ENCODE measurements at places on chromosomes 16 and 17. TPM values are rescaled to one million over a fixed set of nuclear protein-coding genes. Genes with fewer than 3 reads are reported as not detected.
A peak's percentile ranks its signal among the peaks of the same experiment; 100 is the strongest.

DNA sequence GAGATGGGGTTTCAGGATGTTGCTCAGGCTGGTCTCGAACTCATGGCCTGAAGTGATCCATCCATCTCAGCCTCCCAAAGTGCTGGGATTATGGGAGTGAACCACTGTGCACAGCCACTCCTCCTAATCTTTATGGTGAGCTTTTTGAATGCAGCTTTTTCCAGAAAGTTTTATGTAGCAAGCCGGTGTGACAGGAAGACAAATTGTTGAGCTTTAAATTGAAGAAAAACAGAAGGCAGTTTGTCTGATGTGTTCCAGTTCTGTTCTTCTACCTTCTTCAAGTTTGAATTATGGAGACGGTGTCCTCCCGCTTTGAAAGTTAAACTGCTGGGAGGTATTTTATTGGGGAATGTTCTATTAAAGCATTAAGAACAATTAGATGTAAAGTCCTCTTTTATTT is 177.1 kb downstream of the SNX29 start:
- no peak for DNase-seq

DNA sequence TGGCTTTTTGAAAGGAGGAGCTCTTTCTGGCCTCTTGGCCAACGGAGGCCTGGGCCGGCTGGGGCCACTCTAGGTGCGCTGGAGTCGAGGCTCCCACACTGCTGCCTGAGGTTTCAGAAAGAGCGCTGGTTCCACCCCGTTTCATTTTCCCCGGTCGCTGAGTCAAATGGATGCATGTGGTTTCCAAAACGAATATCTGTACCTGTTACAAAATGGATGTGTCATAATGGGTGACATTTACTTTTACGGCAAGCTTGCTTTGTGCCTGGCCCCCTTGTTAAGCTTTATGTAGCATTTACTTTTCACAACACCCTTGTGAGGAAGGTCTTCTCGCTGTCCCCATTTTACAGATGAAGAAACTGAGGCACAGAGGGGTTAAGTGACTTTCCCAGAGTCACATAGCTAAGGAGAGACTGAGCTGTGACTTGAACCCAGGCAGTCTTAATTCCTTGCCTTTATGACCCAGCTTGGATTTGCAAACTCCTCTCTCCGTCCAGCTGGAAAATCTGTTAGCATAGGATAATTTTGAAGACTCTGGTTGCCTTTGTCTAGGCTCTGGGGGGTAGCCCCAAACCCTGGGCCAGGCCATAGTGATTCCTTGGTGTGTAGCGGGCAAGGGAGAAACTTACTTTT is 10.6 kb downstream of the KSR1 start:
- no peak for DNase-seq

- no peak for DNase-seq
These were observed 868 bp downstream of the FAM20A start for GRCh38 chr17:68600067-68600930.

The TEKT5 gene
- total RNA-seq, result not detected

DNA sequence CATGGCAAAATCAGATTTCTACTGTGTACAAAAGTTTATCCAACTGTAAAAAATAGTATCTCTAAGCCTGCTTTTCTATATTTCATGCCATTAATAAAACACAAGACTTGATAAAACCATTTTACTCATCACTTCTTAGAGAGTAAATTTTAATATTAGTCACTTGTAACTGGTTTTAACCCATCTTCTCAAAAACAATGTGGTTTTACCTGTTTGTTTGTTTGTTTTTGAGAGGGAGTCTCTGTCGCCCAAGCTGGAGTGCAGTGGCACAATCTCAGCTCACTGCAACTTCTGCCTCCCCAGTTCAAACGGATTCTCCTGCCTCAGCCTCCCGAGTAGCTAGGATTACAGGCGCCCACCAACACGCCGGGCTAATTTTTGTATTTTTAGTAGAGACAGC is 32.1 kb downstream of the UBE2G1 start:
- no peak for DNase-seq

The KRTAP3-2 gene
- total RNA-seq, result not detected

DNA sequence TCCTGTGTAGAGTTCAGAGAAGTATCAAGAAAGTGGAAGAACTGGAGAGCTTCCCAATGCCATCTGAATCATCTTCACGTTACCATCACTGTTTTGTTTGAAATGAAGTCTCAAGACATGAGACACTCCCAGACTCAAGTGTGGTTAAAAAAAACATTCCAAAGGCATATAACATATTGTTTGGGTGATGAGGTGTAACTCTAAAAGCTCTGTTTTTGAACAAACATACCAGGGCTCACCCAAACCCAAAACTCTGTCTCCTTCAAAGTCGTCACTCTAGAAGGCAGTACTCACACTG is 6.3 kb upstream of the ZCCHC14 start:
- DNase-seq, result no peak

- no peak for DNase-seq
These were observed 1108.5 kb upstream of the EEF2KMT start for GRCh38 chr16:6206080-6206479.

GRCh38 chr17:73943416-73944110 is 259.9 kb upstream of the RPL38 start:
- no peak for DNase-seq

GRCh38 chr16:10182222-10183053 is at the start of gene GRIN2A:
GRIN2A (minus strand) TSS chr16:10182428; CDS start chr16:10180411, 2,017 bp downstream.
- no peak for DNase-seq

DNA sequence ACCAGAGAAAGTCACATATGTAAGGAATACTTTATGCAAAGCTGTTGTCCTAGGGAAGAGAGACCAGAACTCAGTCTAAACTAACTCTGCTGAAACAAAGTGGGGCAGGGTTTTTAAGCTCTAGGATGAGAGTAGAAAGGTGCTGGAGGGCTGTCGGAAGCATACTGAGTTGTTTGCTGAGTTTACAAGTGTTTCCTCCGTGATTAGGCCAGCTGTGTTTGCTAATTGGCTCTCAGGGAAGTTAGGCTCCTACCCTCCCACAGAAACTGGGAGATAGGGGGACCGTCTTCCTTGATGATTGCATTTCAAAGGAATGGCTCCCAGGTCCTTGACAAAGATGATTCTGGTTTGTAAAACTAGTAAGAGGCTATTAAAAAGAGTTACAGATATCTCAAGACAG is 24.4 kb upstream of the CRYM start:
- no peak for DNase-seq

- no peak for DNase-seq
These were observed 388.5 kb downstream of the SEC14L1 start for GRCh38 chr17:77529328-77529650.

DNA sequence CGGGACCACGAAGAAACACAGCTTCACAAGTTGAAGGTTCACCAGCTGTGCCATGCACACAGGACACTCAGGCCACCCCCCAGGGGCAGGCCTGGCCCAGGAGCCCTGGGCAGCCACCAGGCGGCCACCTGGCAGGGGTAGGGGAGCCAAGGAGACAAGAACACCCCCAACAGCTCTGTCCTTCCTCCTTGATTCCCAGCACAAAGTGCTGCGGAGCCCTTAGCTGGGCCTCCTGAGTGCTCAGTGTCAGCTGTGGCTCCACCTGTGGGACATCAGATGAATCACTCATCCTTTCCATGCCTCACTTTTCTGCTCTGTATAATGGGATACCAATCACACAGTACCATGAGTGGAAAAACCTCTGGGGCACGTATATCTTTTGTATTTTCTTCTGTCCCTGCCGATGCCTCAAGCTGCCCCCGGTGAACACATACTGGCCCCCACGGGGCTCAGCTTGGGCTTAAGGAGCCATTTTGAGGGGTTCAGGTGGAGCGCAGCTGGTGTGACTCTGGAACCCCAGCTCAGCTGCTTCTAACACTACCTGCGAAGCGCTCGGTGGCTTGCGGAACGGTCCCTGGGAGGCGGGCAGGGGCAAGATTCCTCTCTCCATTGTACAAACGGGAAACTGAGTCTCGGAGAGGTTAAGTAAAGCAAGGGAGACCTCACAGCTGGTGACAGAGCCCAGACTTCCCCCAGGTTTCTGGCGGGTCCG is 12.0 kb downstream of the GALK1 start:
- DNase-seq, result no peak

GRCh38 chr17:44170499-44171201 is at the start of gene ASB16:
ASB16 (plus strand) TSS chr17:44170704; CDS start chr17:44170790, 86 bp downstream.
- no peak for DNase-seq

DNA sequence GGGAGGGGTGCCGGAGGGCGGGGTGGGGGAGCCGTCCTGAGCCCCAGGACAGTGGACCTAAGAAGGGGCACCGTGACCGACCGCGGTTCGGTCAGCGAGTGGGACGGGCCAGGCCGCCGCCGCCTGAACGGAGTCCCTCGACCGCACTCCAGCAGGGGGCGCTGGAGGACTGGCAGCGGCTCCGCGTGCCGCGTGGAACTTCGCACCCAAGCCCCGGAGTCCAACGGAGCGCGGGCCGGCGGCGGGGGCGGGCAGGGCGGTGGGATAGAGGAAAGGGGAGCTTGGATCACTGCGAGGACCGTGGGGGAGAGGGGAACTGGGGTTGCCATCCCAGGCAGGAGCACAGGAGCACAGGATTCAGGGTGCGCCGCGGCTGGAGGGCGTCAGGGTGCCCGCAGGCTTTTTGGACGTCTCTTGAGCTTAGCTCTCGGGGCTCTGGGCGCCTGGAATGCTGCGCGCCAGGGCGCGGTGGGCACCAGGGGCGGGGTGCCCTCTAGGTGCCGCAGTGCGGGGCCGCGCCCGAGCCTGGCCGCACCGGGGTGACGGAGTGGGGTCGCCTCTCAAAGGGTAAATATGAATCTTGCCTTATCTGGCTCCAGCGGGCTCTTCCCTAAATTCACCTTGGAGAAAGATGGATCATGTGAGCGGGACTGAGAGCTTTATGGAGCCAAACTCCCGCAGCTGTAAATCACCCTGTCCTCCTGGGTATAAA is 379 bp upstream of the OTOP2 start:
- peak; percentile 60 for DNase-seq

- DNase-seq, result no peak
These were observed 388.5 kb upstream of the TNRC6C start for GRCh38 chr17:77569846-77570564.

The NLRC5 gene
- total RNA-seq, result 14.2 TPM

The PIRT gene
- not detected for total RNA-seq

The SCGB1C2 gene
- total RNA-seq, result not detected

DNA sequence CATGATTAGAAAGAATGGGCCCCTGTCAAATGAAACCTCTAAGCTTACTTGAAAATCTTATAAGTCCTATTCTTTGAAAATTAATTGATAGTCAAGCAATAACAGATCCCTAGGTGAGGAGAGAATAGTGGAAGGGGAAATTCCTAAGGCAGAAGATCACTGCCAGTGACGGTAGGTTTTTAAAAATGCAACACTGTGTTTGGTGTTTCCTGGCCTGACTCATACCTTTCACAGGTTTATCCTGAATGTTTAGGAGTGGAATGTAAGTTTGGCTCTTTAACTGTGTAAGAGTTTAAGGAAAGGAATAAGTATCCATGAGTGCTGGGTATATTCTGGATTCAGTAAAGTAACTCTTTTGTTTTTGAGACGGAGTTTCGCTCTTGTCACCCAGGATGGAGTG is 23.8 kb downstream of the HAPSTR1 start:
- DNase-seq, result no peak

DNA sequence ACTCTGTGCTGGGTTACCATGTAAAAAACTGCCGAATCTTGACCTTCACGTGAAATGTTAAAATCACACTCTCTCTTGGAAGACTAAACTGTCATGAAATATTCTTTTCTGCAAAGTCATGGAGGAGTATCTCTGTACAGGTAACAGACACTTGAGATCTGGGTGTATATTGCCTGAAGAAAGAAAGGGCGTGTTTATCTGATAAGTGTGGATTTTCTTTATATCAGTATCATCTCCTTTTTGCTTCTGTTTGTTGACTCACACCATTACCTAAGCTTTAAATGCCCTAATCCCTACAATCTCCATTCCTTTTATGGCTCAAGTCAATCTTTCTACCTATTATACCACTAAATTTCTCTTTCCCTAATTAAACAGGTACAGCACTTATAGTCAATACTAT is 673.2 kb upstream of the SOX9 start:
- no peak for DNase-seq

DNA sequence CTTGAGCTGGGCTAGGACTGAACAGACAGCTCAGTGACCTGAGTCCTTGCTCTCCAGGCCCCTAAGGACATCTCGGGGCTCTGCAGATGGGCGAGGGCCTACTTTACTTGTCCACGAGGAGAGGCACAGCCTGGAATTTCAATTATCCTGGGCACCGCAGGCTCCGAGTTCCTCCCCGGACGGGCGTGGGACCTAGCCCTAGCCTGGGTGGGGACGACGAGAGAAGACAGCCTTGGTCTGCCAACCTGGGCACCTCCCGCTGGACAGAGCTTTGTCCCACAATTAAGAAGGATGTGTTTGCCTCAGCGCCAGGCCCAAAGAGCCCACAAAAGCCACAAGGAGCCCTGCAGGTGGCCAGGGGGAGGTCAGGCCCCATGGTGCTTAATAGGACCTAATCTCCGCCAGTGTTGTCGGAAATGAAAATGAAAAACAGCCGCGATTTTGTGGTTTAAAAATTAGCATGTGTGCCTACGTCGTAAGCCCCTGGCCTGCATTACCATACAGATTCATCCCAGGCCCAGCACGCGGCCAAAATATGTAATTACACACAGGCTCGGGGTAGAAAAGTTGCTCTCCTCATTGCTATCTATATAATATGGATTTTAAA is 51.4 kb upstream of the LHX1 start:
- no peak for DNase-seq

GRCh38 chr16:66705790-66706505 is 9.4 kb upstream of the CMTM4 start:
- DNase-seq, result no peak

The ORC6 gene
- total RNA-seq, result 86.2 TPM

GRCh38 chr16:71303938-71304337 is 14.7 kb upstream of the CMTR2 start:
- DNase-seq, result no peak

- no peak for DNase-seq
These were observed 102.6 kb downstream of the N4BP1 start for GRCh38 chr16:48507391-48507790.

GRCh38 chr16:31874366-31875111 is 932 bp downstream of the ZNF267 start:
- DNase-seq, result peak; percentile 56

GRCh38 chr17:79628861-79629547 is 18.2 kb upstream of the RBFOX3 start:
- DNase-seq, result no peak

The SPATA32 gene
- total RNA-seq, result 0.22 TPM

GRCh38 chr16:52068447-52069074 is 478.4 kb downstream of the TOX3 start:
- DNase-seq, result peak; percentile 67
